AML-193 (cell line): ENCODE measurements at places on chromosomes 1 and 21.

GRCh38 chr1:202698276-202698675 is 12.0 kb downstream of the SYT2 start:
- peak; percentile 53 for DNase-seq

- no peak for DNase-seq
These were observed 33.6 kb downstream of the AHDC1 start for GRCh38 chr1:27570356-27570755.

GRCh38 chr1:235423214-235423652 is 56.0 kb downstream of the TBCE start:
- DNase-seq = no peak

- no peak for DNase-seq
These were observed 25.2 kb upstream of the TAL1 start for GRCh38 chr1:47257224-47257623.
